Glomerular endothelial cell (primary cell): ENCODE measurements at places on chromosomes 6 and 20. TPM values are rescaled to one million over a fixed set of nuclear protein-coding genes. Genes with fewer than 3 reads are reported as not detected.
A peak's percentile ranks its signal among the peaks of the same experiment; 100 is the strongest.

DNA sequence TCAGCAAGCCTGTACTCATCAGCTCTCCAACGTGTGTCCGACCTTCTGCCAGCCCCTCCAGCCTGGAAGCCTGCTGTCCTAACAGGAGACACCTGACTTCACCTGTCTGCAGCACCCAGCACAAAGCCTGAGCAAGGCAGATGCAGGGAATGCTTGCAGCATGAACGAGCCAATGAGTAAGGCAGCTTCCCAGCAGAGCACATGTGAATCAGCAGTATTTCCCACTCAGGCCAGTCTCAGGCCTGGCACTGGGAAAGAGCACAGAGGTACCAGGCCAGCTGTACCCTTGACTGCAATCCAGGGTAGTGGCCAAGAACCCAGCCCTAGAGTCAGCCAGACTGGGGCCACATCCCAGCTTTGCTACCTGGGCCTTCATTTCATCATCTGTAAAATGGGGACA lies 120.8 kb downstream of the MAFB start:
- no peak for DNase-seq

GRCh38 chr20:59777814-59778575 lies 155.4 kb downstream of the SYCP2 start:
- no peak for DNase-seq

DNA sequence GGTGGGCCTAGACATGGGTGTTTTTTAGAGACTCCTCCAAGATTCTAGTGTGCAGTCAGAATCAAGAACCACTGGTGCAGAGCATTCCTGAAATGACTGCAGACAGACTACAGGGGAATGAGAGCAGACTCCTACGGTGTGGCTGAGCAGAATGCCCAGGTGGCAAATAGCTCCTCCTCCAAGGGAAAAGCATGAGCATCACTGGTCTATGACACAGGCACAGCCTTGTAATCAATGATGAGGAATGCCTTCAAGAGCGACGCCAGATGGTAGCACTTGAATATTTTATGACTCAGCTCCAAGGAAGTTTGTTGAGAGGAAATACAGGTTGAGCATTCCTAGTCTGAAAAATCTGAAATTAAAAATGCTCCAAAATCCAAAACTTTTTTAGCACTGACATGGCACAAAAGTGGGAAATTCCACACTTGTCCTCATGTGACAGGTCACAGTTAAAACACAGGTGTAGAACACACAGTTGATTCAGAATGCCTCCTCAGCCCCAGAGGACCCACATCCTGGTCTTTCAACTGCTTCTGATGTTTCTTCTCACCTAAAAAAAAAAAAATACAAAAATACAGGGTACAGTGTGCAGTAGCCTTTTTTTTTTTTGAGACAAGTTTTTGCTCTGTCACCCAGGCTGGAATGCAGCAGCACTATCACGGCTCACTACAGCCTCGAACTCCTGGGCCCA lies 10.6 kb upstream of the FAM8A1 start:
- DNase-seq: peak; percentile 20

DNA sequence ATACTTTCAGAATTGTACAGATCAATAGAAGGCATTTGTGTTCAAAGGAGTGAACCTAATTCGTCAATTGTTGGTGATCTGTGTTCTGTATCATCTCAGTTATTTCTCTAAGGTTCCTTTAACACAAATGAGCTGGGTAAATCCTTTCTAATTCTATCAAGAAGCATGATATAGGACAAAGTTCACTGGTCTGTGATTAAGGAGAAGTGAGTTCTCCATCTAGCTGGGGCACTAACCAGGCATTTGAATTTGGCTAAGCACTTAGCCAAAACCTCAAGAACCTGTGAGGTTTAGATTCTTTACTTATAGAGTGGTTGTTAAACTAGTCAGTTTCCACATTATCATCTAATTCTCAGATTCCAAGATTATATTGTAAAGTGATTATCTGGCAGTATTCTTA lies 50.3 kb downstream of the DOP1A start:
- DNase-seq: no peak

- DNase-seq: no peak
These were observed 93.2 kb downstream of the NKAIN2 start for GRCh38 chr6:123896869-123897268.

DNA sequence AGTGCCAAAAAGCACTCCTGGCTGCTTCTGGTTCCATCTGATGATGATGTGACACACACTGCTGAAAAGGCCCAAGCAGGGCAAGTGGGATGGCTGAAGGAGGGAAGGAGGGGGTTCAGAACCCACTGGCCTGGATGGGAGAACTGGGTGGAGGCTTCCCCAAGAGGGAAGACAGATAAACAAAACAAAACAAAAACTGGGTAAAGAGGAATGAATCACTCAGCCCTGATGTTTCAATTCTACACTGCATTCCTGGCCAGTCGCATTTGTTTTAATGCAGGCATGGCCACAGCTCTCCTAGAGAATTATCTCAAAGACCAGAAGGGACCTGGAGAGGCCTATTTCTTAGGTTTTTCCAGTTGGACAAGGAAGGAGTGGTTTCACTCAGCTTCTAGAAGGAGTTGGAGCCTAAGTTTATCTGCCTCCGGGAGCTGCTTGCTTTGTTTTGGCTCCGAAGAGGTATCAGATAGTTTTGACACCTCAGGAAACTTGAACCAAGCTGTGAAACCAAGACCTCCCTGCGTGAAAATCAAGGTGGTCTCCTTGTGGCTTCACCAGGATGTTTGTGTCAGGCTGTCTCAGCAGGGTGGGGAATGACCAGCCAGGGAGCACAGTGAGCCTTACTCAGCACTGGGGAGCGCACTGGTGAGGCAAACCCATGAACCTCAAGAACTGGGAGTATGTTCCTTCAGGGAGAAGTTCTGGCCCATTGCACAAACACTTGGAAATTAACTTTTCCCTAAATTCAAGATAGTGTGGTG lies 16.1 kb downstream of the TTPAL start:
- no peak for DNase-seq

- DNase-seq: no peak
These were observed 43.4 kb upstream of the ATXN1 start for GRCh38 chr6:16804546-16805242.

GRCh38 chr6:89302936-89303335 lies 12.2 kb downstream of the GABRR2 start:
- no peak for DNase-seq

- DNase-seq: no peak
These were observed 313.6 kb upstream of the SULF2 start for GRCh38 chr20:48098866-48099265.

- no peak for DNase-seq
These were observed 480.0 kb upstream of the JAG1 start for GRCh38 chr20:11153819-11154218.

- DNase-seq: no peak
These were observed 70.0 kb downstream of the LRRC1 start for GRCh38 chr6:53864781-53865180.

TINAG gene
- 4.8 TPM in 1 of 2 replicates, not detected in the other for total RNA-seq

AP5S1 gene
- 16.5 and 17.6 TPM in 2 replicates for total RNA-seq

HUS1B gene
- total RNA-seq: 0.99 TPM in 1 of 2 replicates, not detected in the other

OTOR gene
- total RNA-seq: not detected in 2 replicates

TREM2 gene
- total RNA-seq: not detected in 2 replicates
